Activated CD8-positive, alpha-beta T cell treated with anti-CD3 and anti-CD28 coated beads, Interleukin-2, amount 10 ng/mL, durations not matched to agents 7 days and 5 days (primary cell): ENCODE measurements at places on chromosomes 12 and 14. TPM values are rescaled to one million over a fixed set of nuclear protein-coding genes. Genes with fewer than 3 reads are reported as not detected.

DNA sequence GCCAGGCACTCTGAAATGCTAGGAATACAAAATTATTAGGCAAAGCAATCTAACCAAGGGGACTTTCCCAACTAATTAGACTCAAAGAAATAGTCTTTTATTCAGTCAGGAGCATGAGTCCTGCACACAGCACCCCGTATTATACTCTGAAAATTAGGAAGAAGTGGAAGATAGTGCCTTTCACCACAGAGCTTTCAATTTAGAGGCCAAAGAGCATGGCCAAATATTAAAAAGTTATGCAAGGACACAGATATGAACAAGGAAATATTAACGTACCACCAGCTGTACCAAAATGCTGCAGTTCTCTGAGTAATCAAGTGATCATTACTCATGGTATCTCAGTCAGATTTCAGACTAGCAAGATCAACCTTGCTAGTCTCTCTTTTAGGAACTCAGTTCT is 22.6 kb upstream of the MDM2 start:
- no peaks in the 10 kb centered on the region for H3K27me3 ChIP-seq
- no peak overlapping the region for H3K27ac ChIP-seq
- H3K4me3 ChIP-seq = no peak overlapping the region
- no peak for DNase-seq
- H3K4me1 ChIP-seq = peaks cover 7% of the 10 kb centered on the region
- no peaks in the 10 kb centered on the region for H3K36me3 ChIP-seq

The CYP46A1 gene
- total RNA-seq = not detected

The SLCO1C1 gene
- total RNA-seq = not detected

The FAM181A gene
- not detected for total RNA-seq

DNA sequence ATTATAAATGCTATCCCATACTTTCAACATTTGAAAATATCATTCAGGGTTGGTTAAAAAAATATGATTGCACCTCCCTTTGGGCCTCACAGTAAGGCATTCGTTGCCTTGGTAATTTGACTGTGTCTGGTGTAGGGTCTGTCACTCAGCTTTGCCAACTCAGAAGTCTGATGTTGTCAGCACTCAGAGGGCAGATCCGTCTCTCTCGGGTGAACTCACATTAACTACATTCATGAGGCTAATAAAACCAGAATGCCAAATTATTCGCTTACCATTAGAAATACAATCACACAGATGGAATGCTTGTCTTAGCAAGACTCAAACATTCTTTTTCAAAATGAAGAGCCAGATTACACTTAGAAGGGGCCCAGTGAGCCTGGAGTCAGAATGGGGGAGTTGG is 53.0 kb downstream of the NPAS3 start:
- no peaks in the 10 kb centered on the region for H3K4me1 ChIP-seq
- H3K27ac ChIP-seq = no peak overlapping the region
- H3K27me3 ChIP-seq = no peaks in the 10 kb centered on the region
- H3K36me3 ChIP-seq = no peaks in the 10 kb centered on the region
- H3K4me3 ChIP-seq = no peak overlapping the region
- DNase-seq = no peak

- no peaks in the 10 kb centered on the region for H3K27me3 ChIP-seq
- no peak for DNase-seq
- H3K36me3 ChIP-seq = peaks cover 1% of the 10 kb centered on the region
- no peak overlapping the region for H3K4me3 ChIP-seq
- H3K27ac ChIP-seq = no peak overlapping the region
These were observed 35.2 kb downstream of the CRY1 start for GRCh38 chr12:107058190-107058589.

- H3K27me3 ChIP-seq = no peaks in the 10 kb centered on the region
- H3K4me1 ChIP-seq = peaks cover 98% of the 10 kb centered on the region
- DNase-seq = no peak
- peak overlapping the region; percentile 27 for H3K4me3 ChIP-seq
These were observed 10.6 kb downstream of the CCDC88C start for GRCh38 chr14:91406982-91407381.

- DNase-seq = peak; percentile 68
- no peak overlapping the region for H3K27ac ChIP-seq
- peaks cover 61% of the 10 kb centered on the region for H3K27me3 ChIP-seq
- peak overlapping the region; percentile 75 for H3K4me3 ChIP-seq
These were observed 764 bp upstream of the SPTB start for GRCh38 chr14:64880221-64881121.

- no peaks in the 10 kb centered on the region for H3K36me3 ChIP-seq
- peaks cover 8% of the 10 kb centered on the region for H3K27me3 ChIP-seq
- peaks cover 3% of the 10 kb centered on the region for H3K4me1 ChIP-seq
- H3K4me3 ChIP-seq = no peak overlapping the region
- H3K27ac ChIP-seq = no peak overlapping the region
- DNase-seq = no peak
These were observed 178.0 kb downstream of the GRIP1 start for GRCh38 chr12:66500841-66501240.

DNA sequence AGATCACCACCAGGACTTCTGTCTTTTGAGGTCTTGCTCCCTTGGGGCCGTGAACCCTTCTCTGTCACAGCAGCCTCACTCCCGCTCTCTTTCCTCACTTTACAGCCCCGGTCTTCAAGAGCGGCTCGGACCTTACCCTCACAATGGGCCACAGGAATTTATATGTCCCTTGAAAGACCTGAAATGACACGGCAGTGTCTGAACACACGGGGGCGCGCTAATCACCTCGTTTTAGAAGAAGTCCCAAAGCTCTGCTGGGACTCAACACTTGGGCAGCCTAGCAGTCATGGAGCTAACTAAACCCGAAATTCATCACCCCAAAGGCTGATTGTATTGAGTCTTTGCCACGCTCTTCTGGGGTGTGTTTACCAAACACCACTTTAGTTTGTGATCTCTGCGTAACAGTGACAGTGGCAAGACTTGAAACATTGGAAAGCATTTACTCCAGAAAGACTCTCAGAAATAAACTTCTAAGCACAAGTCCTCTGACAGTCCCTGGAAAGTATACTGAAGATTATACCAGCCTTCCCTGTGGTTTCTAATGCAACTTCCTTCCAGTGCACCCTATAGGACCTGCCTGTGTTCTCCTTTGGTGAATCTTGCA is 29.0 kb downstream of the SERPINA11 start:
- H3K27ac ChIP-seq = no peak overlapping the region
- H3K4me1 ChIP-seq = peaks cover 1% of the 10 kb centered on the region

The LYZ gene
- not detected for total RNA-seq

- H3K4me3 ChIP-seq = no peak overlapping the region
- H3K36me3 ChIP-seq = no peaks in the 10 kb centered on the region
- DNase-seq = no peak
- H3K27me3 ChIP-seq = no peaks in the 10 kb centered on the region
- H3K27ac ChIP-seq = no peak overlapping the region
These were observed 36.8 kb downstream of the ANKRD9 start for GRCh38 chr14:102472791-102473150.
